ENCODE measurements at places on chromosomes 16 and 17. TPM values are rescaled to one million over a fixed set of nuclear protein-coding genes. Genes with fewer than 3 reads are reported as not detected.

XPO6 gene
- total RNA-seq = 111 TPM

HEATR9 gene
- total RNA-seq = not detected

CA10 gene
- 0.90 TPM for total RNA-seq

PRSS8 gene
- 205 TPM for total RNA-seq

ABCC6 gene
- total RNA-seq = 10.4 TPM

TCAP gene
- total RNA-seq = 1.5 TPM

SPPL2C gene
- not detected for total RNA-seq

KRT27 gene
- not detected for total RNA-seq

KRT31 gene
- total RNA-seq = not detected

CTRB2 gene
- not detected for total RNA-seq

RFWD3 gene
- 35.2 TPM for total RNA-seq

NOD2 gene
- total RNA-seq = 0.12 TPM

PLK1 gene
- total RNA-seq = 67.2 TPM

EVI2B gene
- not detected for total RNA-seq

GALNS gene
- total RNA-seq = 30.2 TPM

STX8 gene
- 59.3 TPM for total RNA-seq

C16orf46 gene
- 4.4 TPM for total RNA-seq

ARSG gene
- total RNA-seq = 4.1 TPM

RUNDC3A gene
- total RNA-seq = 12.3 TPM

SLC16A6 gene
- total RNA-seq = 0.67 TPM

KIAA0753 gene
- 33.7 TPM for total RNA-seq

ARHGDIG gene
- total RNA-seq = 2.5 TPM

HOXB7 gene
- 9.8 TPM for total RNA-seq

TAC4 gene
- total RNA-seq = not detected

ITGA2B gene
- total RNA-seq = 8.8 TPM

PPL gene
- total RNA-seq = 142 TPM

PPM1D gene
- total RNA-seq = 25.4 TPM

MTMR4 gene
- total RNA-seq = 62.2 TPM

GPR139 gene
- not detected for total RNA-seq
